MCF 10A (cell line): ENCODE measurements at places on chromosomes 3 and 15.
A peak's percentile ranks its signal among the peaks of the same experiment; 100 is the strongest.

- no peaks in the 10 kb centered on the region for H3K27me3 ChIP-seq
- no peak for DNase-seq
- H3K27ac ChIP-seq: peak overlapping the region; percentile 61
- H3K4me1 ChIP-seq: peaks cover 18% of the 10 kb centered on the region
These were observed 15.4 kb downstream of the PLXNA1 start for GRCh38 chr3:126998320-126998719.

DNA sequence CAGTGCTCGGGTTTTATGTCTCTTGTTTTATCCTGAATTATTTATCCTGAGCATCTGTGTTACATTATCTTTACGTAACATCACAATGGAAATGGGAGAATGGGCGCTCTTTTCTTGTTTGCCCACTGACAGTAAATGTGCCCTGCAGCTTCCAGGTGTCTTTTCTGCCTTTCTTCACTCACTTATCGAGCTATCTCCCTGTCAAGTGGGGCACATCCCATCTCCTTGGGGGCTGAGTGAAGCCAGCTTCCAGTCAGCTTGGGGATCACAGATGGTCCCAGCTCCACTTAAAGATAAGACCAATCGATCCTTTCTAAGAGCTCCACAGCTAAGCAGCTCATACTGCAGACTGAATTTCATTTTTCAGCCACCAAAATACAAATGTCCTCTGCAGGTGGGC is 125.8 kb downstream of the KBTBD8 start:
- H3K4me3 ChIP-seq: no peak overlapping the region
- H3K36me3 ChIP-seq: no peaks in the 10 kb centered on the region
- H3K4me1 ChIP-seq: no peaks in the 10 kb centered on the region
- no peak for DNase-seq
- H3K27me3 ChIP-seq: no peaks in the 10 kb centered on the region
- no peak overlapping the region for H3K27ac ChIP-seq

GRCh38 chr15:65528461-65529060 is 1.7 kb upstream of the HACD3 start:
- H3K4me1 ChIP-seq: peaks cover 16% of the 10 kb centered on the region
- H3K27ac ChIP-seq: no peak overlapping the region
- H3K4me3 ChIP-seq: no peak overlapping the region
- DNase-seq: no peak
- H3K36me3 ChIP-seq: peaks cover 6% of the 10 kb centered on the region
- H3K27me3 ChIP-seq: no peaks in the 10 kb centered on the region

DNA sequence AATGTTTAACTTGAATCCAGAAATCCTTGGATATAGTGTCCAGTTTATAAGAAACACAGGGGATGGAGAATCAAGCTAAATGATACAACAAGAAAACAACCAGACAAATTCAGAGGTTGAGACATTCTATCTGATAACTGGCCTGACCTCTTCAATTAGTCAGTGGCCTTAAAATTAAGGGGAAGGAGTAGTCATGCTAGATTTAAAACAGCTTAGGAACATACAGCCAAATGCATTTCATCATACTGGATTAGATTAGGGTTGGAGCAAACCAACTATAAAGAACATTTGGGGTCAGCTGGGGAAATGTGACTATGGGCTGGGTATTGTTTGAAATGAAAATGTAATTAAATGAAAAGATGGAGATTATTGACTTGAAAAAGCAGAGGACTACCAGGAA is 53.3 kb downstream of the PPARG start:
- no peaks in the 10 kb centered on the region for H3K27me3 ChIP-seq
- no peaks in the 10 kb centered on the region for H3K36me3 ChIP-seq
- no peak overlapping the region for H3K4me3 ChIP-seq
- H3K27ac ChIP-seq: no peak overlapping the region
- H3K4me1 ChIP-seq: peaks cover 26% of the 10 kb centered on the region

DNA sequence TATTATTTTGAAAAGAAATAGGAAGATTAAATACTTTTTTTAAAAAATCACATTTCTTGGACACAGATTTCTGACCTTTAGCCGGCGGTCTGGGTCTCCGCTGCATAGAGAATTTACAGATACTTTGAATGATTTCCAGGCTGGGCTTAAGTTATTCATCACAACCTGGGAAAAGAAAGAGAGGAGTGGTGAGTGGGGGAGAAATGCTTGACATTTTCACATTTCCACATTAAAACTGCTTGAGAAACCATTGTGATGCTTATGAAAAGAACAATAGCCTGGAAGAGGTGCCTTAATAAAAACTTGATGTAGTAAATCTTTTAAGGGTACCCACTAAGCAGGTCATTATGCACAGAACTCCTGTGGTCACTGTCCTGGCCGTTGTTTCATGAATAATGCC is 166.8 kb upstream of the MRPL3 start:
- no peaks in the 10 kb centered on the region for H3K4me1 ChIP-seq
- no peak overlapping the region for H3K27ac ChIP-seq
- no peak for DNase-seq

GRCh38 chr3:59605318-59605717 is 555.5 kb upstream of the CFAP20DC start:
- no peaks in the 10 kb centered on the region for H3K27me3 ChIP-seq
- no peaks in the 10 kb centered on the region for H3K36me3 ChIP-seq
- DNase-seq: no peak
- no peak overlapping the region for H3K4me3 ChIP-seq

DNA sequence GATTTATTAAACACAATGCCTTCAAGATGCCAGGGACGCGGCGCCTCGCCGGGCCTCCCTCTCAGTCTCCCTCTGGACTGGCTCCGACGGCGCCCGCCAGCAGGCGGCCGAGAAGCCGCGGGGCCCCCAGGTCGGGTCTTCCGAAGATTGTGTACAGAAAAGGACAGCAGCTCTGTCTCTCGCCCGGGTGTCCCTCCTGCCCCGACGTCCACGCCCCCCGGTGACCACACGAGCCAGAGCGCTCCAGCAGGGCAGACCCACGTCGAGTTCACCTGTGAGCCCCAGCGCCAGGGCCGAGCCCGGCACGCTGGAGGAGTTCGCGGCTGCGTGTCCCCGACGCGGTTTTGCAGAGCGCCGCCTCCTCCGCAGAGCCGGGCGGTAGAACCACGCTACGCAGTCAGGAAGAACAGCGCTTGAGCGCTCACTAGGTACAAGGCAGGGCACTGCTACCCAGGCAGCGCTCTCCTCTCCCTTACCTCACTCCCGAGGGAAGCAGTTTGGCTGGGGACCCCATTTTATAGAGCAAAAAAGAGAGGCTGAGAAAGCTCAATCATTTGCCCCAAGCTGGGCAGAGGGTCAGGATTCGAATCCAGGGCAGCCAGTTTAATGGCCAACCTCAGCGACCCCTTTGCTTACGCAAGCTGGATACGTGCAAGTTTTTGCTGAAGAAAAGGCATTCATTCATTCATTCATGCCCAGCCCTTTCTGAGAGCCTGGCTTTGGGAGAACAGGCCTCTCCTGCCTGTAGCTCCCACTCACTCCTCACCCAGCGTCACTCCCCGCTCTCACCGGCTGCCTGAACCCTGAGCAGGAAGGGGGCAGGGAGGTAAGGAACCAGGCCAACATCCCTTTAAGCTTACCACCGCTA is 3.0 kb upstream of the TLE3 start:
- peaks cover 11% of the 10 kb centered on the region for H3K4me1 ChIP-seq
- no peak overlapping the region for H3K27ac ChIP-seq
- H3K27me3 ChIP-seq: no peaks in the 10 kb centered on the region
- no peaks in the 10 kb centered on the region for H3K36me3 ChIP-seq
- peak overlapping the region; percentile 25 for H3K4me3 ChIP-seq

- no peaks in the 10 kb centered on the region for H3K27me3 ChIP-seq
- no peak for DNase-seq
- peaks cover 7% of the 10 kb centered on the region for H3K4me1 ChIP-seq
These were observed 7.4 kb downstream of the CCDC174 start for GRCh38 chr3:14658978-14659377.

DNA sequence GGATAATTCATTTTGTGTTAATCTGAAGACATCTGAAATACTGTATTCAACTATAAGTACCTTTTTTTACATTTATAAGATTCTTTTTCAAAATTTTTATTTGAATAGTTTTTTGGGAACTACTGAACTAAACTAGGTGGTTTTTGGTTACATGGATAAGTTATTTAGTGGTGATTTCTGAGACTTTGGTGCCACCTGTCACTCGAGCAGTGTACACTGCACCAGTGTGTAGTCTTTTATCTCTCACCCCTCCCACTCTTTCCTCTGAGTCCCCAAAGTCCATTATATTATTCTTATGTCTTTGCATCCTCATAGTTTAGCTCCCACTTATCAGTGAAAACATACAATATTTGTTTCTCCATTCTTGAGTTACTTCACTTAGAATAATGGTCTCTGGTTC is 57.6 kb downstream of the CD86 start:
- no peaks in the 10 kb centered on the region for H3K4me1 ChIP-seq
- DNase-seq: no peak
- H3K4me3 ChIP-seq: no peak overlapping the region
- H3K36me3 ChIP-seq: no peaks in the 10 kb centered on the region

DNA sequence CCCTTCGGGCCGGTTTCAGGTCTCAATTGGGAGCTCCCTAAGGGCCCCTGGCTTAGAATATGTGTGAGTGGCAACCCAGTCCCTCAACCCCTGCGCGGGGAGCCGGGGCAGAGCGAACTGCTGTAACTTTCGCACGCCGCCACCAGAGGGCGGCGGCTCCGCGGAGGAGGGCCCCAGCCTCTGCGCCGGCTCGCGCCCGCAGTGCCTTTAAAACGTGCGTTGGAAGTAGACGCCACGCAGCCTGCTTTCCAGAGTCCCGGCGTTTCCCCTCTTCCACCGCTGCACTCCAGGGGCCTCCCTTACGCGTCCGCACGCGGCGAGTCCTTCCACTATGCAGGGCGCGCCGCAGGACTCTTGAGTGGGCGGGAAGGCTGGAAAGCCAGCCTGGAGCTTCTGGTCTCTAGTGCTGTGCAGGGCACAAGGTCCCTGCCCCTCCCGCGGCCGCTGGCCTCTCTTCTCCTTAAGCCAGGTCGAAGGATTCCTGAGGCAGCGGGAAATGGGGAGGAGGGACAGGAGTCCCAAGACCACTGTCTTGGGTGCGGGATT is 23.7 kb upstream of the RNU6-1 start:
- no peaks in the 10 kb centered on the region for H3K36me3 ChIP-seq
- peak; percentile 78 for DNase-seq
- peak overlapping the region; percentile 37 for H3K27ac ChIP-seq
- peaks cover 14% of the 10 kb centered on the region for H3K4me1 ChIP-seq
- no peaks in the 10 kb centered on the region for H3K27me3 ChIP-seq

GRCh38 chr3:119747357-119747756 is 34.5 kb upstream of the NR1I2 start:
- H3K36me3 ChIP-seq: no peaks in the 10 kb centered on the region
- no peaks in the 10 kb centered on the region for H3K4me1 ChIP-seq
- no peak overlapping the region for H3K27ac ChIP-seq
- H3K4me3 ChIP-seq: no peak overlapping the region

DNA sequence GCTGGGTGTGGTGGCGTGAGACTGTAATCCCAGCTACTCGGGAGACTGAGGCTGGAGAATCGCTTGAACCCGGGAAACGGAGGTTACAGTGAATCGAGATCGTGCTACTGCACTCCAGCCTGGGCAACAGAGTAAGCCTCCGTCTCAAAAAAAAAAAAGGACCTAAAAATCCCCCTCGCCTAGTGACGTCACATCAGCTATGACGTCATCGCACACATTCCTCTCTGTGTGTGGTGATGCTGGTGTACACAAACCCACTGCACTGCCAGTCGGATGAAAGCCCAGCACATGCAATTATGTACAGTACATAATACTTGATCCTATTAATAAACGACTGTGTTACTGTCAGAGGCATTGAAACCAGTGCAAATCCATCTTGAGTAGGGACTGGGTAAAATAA is 40.2 kb upstream of the SEC61A1 start:
- H3K36me3 ChIP-seq: no peaks in the 10 kb centered on the region
- peaks cover 23% of the 10 kb centered on the region for H3K4me1 ChIP-seq
- H3K4me3 ChIP-seq: no peak overlapping the region
- no peak for DNase-seq
- no peak overlapping the region for H3K27ac ChIP-seq
